ENCODE measurements at places on chromosomes 3 and 15. TPM values are rescaled to one million over a fixed set of nuclear protein-coding genes. Genes with fewer than 3 reads are reported as not detected.
A peak's percentile ranks its signal among the peaks of the same experiment; 100 is the strongest.

Gene ARNT2
- 7.4 TPM for total RNA-seq

DNA sequence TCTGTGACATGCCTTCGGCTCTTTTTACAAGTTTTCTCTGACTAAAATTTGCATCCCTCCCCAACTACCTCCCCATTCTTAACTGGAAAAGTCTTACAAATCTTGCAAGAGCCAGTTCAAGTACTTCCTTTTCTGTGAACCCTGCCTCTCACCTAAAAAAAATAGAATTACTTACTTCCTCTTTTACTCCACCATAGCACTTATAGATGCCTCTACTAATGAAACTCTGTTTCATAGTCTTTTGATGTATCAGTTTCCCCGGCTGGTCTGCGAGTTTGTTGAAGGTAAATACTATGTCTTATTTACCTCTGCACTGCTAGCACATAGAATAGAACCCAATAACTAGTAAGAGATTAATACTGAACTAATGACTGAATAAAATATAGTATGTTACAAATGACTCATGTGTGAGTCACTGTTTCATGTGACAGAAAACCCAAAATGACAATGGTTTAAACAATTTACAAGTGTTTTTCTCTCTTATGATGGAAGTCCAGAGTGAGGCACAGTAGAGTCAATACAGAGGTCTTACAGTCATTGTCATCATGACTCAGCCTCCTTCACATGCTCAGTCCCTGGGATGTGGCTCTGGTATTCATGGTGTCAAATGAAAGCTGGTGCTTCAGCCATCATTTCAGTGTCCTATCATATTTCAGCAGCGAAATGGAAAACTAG, 393.5 kb downstream of the RSL24D1 start:
- no peak for DNase-seq

DNA sequence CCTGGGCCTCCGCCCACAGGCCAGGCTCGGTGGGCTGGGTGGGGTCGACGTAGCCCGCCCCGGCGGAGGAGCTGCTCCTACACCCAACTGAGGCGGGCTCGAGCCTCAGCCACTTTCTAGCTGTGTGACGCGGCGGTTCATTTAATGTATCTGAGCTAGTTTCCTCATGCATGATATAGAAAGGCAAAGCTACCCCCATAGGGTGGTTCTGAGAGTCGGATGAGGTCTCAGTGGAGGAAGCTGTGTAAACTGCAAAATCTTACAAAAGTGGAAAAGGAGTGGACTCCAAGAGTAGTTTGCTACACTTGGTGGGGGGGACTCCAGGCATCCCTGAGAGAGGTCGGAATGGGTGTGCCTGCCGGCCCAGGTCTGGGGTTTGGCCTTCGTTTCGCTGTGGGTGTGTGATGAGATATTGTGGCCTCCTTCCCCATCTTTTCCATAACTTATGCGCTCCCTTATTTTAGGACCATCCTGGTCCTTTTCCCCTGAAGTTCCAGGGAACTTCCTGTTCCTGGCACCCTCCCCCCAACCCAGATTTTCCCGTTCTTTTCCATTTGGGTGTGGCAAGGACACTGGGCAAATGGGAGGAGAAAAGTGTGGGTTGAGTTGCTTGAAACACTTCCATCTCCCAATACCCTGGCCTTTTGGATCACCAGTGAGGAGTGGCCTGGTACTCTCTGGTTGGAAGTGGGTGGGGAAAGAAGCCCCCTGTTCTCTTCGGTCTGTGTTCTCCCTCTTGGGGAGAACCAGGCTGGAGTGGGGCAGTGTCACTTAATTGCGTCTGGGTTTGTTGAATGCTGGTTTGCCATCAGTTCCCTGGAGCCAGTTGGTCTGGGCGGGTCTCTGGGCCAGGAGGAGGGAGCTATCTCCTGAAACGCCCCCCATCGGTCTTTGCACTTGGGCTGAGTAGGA, 1.1 kb downstream of the PDIA5 start:
- DNase-seq: peak; percentile 41

GRCh38 chr3:174620855-174621472, 238.2 kb upstream of the NAALADL2 start:
- no peak for DNase-seq

Gene TMCO5A
- total RNA-seq: not detected

DNA sequence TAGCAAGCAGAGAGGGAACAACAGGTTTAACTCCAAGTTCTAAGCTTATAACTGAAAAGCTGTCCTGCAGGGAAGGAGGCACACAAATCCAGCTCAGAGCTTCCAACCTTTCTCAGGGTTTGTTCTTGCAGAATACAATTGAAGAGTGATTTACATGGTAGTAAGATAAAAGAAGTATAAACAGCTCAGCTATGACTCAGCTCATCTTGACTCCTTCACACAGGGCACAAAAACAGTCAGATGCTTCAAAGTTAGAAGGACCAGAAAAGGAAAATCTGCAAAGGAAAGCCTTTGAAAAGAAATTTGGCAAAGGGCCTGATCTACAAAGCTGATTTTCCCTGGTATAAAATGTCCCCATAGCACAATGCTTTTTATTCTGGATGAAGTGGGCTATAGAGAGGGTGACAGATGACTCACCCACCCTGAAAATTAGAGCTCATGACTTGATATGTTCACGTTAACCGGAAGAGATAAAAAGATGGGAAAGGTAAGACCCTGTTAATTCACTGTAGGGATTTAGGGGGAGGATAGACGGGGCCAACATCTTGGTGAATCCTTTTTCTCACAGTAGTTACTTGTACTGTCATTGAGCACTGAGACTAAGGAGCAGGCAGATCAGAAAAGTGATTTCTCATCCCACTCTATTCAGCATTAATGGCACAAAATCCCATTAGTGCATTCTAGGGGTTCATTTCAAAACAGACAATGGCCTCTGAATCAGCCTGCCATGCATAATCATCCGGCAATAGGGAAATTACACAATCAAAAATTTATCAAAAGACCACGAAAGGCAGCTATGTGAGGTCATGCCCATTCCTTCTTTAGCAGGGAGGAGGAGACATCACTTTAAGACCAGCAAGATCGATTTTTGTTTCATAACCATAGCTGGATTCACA, 143.5 kb downstream of the GAP43 start:
- DNase-seq: no peak

- no peak for DNase-seq
Observed at GRCh38 chr15:80070840-80071239, 11.4 kb downstream of the ZFAND6 start.

Gene NCBP2
- 48.1 TPM for total RNA-seq

GRCh38 chr3:171039674-171040073, 13.2 kb upstream of the SLC2A2 start:
- DNase-seq: no peak

DNA sequence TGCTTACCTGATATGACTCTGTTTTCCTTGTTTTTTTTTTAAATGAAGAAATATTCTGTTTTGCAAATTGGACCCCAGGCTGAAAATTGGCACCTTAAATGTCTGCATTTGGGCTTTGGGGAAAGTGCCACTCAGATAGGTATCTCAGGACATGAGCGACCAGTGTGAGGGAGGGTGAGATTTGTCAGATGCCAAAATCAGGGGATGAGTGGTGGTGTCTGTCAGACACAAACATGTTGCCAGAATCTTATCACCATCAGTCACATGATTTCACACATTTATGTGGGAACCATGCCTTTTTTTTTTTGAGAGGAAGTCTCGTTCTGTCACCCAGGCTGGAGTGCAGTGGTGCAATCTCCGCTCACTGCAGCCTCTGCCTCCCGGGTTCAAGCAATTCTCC, 75.6 kb upstream of the OSBPL11 start:
- DNase-seq: no peak

Gene SERPINI1
- total RNA-seq: 11.9 TPM

DNA sequence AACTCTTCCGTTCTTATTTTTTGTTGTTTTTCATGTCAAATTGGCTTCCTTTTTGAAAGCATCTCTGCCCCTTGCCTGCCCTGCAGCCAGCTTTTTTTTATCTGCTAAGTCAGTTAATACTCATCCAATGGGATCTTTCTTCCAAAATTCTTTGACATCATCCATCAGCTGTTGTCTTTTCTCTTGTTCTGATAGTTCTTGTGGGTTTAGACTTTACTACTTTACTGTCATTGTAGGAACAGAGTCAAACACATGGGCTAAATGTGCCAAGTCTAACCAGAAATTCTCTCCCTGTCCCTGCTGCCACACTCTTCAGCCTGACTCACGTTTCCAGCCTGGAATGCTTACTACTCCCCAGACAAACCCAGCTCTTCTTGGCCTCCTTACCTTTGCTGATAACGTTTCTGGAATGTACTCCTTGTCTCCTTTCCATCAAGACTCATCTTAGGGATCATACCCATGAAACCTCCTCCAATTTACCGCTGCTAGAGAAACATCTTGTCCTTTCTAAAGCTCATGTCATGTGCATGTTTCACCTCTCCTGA, 10.7 kb upstream of the VPS8 start:
- no peak for DNase-seq

Gene GUCA1C
- total RNA-seq: not detected

Gene FOXL2NB
- total RNA-seq: not detected

DNA sequence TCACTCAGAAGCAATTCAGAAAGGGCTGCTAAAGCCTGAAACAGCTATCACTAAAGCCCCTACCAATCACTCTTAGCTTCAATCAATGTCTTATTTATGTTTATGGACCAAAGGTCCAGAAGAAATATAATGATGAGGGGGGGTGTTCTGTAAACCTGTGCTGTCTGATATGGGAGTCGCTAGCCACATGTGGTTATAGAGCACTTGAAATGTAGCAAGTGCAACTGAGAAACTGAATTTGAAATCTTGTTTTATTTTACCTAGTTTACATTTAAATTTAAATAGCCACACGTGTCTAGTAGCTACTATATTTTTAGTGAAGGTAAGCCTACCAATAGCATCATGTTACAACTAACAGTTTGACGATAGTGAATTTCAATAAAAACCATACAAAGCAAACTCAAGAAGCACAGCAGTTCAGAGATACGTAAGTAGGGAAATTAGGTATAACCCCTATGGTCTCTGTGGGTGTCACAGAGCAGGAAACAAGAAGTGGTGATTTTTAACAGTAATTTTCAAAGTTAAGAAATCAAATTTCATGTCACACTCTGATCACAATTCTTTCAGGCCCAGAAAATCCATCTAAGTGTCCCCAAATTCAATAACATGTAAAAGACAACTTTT, 3.6 kb downstream of the POU1F1 start:
- DNase-seq: no peak

GRCh38 chr3:20406611-20407011, 220.6 kb upstream of the SGO1 start:
- DNase-seq: no peak

DNA sequence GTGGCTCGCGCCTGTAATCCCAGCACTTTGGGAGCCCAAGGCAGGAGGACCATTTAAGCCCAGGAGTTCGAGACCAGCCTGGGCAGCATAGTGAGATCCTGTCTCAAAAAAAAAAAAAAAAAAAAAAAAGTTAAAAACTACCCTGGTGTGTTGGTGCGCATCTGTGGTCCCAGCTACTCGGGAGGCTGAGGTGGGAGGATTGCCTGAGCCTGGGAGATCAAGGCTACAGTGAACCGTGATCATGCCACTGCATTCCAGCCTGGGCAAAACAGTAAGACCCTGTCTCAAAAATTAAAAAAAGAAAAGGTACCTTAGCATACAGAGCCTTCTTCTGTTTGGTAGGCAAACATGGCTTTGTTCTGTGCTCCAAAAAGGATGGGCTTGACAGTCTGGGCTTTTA, 57.5 kb downstream of the PTPRG start:
- no peak for DNase-seq

DNA sequence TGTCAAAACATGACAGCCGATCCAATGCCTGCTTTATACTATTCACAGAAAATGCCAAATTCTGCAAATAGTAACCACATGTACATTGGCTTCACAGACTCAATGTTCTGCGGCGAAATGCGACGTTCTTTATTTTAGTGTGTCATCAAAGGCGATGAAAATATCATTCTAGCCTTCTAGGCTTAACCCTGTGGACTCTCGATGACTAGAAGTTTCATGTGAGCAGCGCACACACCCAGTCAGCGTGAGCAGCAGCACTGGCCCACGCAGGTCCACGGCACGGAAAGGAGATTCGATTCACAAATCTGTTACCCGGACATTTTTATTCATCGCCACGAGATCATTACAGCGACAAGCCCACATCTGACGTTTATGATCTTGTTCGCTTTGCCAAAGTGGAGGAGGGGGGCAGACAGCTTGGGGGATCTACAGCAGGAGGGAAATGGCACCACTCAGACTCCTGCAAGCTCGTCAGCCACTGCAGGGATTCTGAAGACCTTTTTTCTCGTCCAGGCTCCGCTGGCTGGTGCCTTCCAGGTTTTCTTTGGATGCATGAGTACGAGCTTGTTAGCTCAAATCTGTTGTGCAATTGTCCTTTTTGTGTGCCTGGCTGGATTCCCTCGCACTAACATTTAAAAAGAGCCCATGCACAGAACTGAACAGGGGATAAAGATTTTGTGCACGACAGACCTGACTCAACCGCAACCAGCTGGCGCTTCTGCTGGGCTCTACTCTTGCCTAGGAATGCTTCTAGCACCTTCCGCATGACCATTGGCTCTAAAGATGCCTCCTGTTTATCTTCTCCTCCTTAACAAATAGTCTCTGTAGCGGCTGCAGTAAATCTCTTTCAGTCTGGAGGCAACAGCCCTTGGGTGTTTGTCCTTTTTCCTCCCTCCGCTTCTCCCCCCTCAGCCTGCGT, 938.4 kb downstream of the MCTP2 start:
- DNase-seq: no peak

DNA sequence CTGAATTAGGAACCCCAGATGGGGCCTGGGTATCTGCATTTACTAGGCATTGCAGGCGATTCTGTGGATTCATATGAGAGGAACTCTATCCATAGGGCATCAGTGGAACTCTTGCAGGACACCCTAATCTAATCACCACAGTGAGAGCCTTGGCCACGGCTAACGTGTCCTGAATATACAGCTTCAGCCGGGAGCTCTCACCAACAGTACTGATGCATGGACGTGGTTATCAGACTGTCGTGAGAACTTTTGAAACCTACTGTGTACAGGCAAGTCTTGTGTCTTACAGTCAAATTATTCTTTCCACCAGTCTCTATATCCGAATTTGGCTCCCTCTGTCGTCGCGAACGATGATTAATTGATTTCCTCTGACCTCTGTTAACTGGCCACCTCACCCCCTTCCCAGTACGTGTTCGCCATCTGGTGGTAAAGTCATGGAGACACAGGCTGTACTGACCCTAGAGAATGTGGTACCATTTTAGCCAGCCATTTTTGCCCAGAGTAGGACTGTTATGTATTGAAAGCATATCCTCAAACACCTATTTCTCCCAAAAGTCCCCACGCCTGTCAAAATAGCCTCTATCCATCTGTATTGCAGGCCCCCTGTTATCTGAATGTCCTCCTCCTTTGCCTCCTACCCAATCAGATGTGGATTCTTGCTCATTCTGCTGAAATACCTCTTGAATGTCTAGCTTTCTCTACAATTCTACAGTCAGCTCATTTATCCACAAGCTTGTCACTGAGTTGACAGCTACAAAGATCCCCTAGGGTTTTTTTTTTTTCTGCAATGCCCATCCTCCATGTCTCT, 39.7 kb downstream of the GLDN start:
- DNase-seq: peak; percentile 66

Gene ROBO2
- not detected for total RNA-seq

GRCh38 chr15:69637818-69638217, 185.2 kb downstream of the RPLP1 start:
- DNase-seq: no peak

Gene LRRK1
- 10.4 TPM for total RNA-seq

GRCh38 chr15:45137703-45138102, 7.9 kb downstream of the DUOX1 start:
- DNase-seq: no peak

- DNase-seq: no peak
Observed at GRCh38 chr15:85619992-85620689, 174.6 kb downstream of the KLHL25 start.

Gene SNX22
- total RNA-seq: not detected

- peak; percentile 71 for DNase-seq
Observed at GRCh38 chr15:31327669-31328427, 1.2 kb downstream of the KLF13 start.

All from MG63 (cell line).